ENCODE measurements at places on chromosomes 16 and 17. TPM values are rescaled to one million over a fixed set of nuclear protein-coding genes. Genes with fewer than 3 reads are reported as not detected.

SCIMP gene
- not detected for total RNA-seq

CCL2 gene
- total RNA-seq = not detected

CIAO2B gene
- total RNA-seq = 167 TPM

DNA sequence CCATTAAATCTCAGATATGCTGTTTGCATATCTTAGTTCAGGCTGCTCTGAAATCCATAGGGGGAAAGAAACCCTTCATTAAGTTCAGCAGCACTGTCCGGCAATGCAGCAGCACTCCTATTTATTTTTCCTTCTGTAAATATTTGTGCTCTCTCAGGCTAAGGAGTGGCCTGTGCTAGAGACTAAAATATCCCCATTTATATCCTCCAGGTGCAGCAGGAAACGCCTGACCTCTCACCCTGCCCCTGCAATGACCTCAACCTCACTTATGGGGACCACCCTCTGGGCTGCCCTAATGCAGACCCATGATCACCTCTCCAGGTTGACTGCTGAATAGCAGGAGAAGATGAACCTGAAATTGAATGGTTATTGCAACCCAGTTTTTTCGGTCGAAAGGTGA, 165.0 kb upstream of the ELAC2 start:
- DNase-seq = no peak

- peak; percentile 66 for DNase-seq
Measured at GRCh38 chr16:81315271-81316175, 761 bp downstream of the GAN start.

GRCh38 chr16:84446596-84447392, 57.7 kb downstream of the MEAK7 start:
- no peak for DNase-seq

DNA sequence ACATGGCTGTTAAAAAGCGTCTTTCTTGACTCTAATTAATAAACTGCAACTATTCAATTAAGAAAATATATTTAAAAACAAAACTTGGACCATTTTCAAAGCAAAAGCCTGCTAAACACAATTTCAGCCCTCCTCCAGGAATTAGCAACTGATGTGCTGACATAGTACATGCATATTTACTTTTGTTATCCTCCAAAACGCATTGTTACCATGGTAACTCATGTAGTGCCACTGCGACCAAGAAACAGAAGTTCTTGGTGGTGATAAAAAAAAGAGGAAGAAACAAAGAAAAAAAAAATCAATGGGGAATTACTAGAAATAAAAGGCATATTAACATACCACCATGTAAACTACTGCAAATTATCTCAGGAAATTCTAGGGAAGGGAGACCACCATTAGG, 793.4 kb upstream of the CDH8 start:
- DNase-seq = no peak

DNA sequence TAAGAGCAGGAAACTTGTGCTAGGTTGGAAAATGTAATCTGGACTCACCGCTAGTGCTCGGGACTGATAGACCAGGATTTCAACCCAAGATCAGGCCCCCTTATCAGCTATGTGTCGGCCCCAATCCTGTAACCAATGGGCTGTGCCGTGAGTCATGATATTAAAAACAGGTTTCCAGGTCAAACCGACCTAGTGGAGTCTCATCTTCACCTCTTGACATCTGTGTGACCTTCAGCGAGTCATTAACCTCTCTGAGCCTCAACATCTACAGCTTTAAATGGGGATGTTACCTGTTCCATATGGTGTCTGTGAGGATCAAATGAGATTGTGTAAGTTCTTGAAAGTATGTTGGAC, 512 bp downstream of the PMM2 start:
- DNase-seq = no peak

DNA sequence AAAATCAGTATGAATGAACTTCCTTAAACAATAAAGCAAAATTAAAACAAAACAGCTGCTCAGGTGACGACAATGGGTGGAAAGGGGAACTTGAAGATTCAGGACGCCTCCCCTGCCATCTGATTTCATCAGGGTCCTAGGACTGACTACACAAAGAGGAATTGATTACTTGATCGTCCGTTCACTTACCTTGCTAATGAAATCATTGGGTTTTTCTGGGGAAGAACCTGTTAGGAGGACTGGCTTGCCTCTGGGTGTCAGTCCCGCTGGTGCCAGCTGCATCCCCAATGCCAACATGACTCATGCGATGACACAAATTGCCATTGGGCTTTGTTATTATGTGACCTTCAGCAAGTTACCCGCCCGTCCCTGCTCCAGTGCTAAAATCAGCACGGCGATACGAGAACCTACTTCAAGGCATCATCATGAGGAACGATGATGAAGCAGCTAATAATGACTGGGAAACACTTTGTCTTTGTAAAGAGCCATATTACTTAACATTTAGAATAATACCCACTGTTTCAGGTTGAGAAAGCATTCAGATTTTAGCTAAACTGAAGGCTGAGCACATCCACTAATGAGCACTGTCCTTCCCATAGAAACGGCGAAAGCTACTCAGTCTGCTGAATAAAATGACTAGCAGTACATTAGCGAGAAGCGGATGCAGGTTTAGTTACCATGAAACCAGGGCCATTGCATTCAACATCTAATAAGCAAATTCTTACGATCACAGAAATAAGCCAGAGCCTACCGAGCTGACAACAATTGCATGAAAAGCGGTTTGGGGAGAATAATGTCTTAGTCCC, 139.4 kb downstream of the ZFHX3 start:
- no peak for DNase-seq

GRCh38 chr16:17802571-17802970, 331.8 kb upstream of the XYLT1 start:
- no peak for DNase-seq

Data from activated T-cell treated with anti-CD3 and anti-CD28 coated beads, Interleukin-2, amount 50 U/mL, for 72 hours (primary cell).